ENCODE measurements at places on chromosomes 13 and 19.
A peak's percentile ranks its signal among the peaks of the same experiment; 100 is the strongest.

- no peak for DNase-seq
Measured at GRCh38 chr19:33402421-33403220, 29.1 kb downstream of the CEBPG start.

DNA sequence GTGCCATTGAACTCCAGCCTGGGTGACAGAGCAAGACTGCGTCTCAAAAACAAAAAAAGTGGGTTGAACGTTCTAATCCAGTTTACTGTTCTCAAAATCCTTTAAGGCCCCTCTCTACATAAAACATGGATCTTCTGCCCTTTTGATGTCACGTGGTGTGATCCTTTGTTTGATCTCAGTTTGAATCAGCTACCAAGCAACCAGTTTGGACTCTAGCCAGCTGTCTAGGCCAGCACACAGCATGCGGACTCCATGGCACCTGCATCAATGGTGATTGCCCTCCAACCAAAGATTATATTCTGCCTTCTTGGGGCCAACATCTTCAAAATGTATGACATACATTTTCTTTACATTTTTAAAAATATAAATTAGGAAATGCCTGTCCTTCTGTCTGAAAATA is 365.4 kb downstream of the NDFIP2 start:
- DNase-seq: peak; percentile 21

- peak; percentile 96 for DNase-seq
Measured at GRCh38 chr19:1261798-1262622, 7.1 kb upstream of the CIRBP start.

DNA sequence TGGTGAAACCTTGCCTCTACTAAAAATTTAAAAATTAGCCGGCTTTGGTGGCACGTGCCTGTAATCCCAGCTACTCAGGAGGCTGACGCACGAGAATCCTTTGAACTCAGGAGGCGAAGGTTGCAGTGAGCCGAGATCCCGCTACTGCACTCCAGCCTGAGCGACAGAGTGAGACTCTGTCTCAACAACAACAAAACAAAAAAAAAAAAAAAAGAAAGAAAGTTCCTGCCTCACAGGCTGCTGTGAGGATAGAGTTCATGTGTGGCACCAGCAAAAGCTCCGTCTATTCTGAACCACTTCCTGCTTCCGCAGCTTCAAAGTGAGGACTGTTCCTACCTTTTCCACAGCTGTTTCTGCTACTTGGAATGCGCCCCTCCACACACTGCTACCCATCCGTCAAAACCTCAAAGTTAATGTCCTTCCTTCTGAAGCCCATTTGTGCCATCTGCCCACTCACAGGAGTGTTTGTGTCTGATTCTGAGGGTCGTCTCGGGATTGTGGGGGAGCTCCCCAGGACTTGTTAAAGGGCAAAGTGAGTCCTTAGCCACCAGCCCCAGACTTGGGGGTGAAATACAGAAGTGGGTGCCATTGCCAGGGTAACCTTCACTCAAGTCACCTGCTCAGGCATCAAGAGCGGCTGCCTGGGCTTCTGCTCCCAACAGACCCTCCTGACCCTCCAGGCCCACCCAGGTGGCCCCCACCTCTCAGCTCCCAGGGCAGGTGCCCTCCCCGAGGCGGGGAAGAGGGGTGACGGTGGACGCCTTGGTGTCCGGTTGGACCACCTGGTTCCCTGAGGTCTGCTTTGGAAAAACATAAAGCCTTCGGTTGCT is 2.9 kb downstream of the MFSD12 start:
- DNase-seq: no peak

DNA sequence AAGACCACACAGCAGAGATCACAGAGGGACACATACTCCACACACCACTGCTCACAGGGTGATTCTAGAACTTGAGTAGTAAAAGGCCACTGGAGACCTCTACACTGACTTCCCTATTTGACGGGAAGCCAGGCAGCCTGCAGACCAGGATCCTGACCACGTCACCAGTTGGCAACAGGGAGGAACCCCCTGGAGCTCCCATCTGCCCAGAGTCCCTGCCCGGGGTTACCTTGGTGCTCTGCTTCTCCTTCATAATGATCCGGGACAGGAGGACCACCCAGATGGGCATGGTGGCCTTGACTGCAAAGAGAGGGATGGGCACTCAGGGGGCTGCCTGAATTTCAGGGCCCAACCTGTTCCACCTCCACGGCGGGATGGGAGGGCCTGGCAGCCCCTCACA is 932 bp downstream of the SLC35E1 start:
- DNase-seq: peak; percentile 54

- no peak for DNase-seq
Measured at GRCh38 chr19:18227781-18228271, 1.6 kb upstream of the PDE4C start.

DNA sequence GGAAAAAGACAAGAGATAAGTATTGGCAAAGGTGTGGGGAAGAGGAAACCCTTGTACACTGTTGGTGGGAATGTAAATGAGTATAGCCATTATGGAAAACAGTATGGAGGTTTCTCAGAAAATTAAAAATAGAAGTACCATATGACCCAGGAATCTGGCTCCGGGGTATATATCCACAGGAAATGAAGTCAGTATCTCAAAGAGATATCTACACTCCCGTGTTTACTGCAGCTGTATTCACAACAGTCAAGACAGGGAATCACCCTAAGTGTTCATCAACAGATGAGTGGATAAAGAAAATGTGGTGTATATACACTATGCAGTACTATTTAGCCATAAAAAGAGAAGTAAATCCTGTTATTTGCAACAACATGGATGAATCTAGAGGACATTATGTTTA is 13.5 kb downstream of the KCTD12 start:
- no peak for DNase-seq

DNA sequence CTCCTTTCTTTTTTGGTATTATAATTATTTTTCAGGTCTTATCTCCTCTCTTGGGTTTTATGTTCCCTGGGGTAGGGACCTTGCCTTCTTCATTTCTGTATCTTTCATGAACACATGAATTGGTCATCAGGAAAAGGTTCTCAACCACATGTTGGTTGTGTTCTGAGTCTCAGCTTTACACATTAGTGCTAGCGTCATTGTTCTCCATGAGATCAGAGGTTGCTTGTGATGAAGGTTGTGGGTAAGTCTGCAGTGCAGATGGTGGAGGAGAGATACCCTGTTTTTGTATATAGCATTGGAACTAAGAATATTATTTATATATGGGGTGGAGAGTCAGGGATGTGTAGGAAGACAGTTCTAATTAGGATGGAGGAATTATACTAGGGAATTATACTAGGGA is 24.5 kb upstream of the CEACAM8 start:
- DNase-seq: no peak

GRCh38 chr19:55080968-55081769 is 5.5 kb downstream of the EPS8L1 start:
- DNase-seq: peak; percentile 94

- no peak for DNase-seq
Measured at GRCh38 chr13:84500016-84500415, 617.7 kb upstream of the SLITRK1 start.

Data from stomach (tissue), 19 donors.